ENCODE measurements at places on chromosomes 1 and 21.

DNA sequence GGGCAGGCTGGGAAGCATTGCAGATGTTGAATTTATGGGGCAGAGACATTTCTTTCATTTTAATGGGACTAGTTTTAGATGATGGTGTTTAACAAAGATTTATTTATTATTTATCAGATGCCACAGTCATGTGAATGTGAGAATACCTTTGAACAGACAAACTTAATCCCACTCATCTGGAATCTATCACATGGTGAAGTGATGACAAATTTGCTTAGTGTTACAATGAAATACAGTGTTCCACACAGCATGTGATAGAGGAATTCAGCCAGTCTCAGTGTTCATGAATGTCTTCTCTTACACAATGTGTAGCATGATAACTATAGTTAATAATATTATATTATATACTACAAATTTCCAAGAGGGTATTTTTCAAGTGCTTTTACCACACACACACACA, 1361.7 kb upstream of the B3GALT2 start:
- DNase-seq: no peak

- peak; percentile 84 for DNase-seq
Measured at GRCh38 chr1:46413596-46413985, 19.5 kb downstream of the FAAH start.

DNA sequence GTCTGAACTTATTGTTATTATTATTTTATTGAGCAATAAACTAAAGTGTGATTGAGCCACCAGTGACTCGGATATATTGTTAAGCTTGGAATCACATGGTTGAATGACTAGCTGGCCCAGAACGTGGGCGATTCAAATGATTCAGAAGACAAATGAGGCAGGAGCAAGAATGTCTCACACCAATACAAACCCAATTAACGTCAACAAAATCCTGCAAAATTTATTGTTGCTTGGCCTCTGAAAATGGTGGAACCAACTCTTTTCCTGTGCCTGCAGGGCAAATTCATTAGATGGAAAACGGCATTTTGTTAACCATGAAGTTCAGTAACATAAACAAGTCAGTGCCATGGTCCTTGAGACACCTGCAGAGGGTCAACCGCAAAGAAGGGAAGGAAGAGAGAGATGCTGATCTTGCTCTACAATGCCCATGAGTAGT, 482.0 kb downstream of the SETD4 start:
- DNase-seq: no peak

DNA sequence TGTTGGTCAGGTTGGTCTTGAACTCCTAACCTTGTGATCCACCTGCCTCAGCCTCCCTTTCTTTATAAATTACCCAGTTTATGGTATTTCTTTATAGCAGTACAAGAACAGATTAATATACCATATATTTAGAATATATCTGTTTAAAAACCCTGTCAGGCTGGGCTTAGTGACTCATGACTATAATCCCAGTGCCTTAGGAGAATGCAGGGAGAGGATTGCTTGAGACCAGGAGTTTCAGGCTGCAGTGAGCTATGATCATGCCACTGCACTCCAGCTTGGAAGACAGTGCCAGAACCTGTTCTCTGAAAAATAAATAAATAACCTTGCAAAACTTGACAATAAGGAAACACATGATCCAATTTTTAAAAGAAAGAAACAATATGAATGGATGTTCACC, 43.9 kb downstream of the ZNF684 start:
- DNase-seq: no peak

- no peak for DNase-seq
Measured at GRCh38 chr1:62781841-62782543, 1.9 kb upstream of the ATG4C start.

DNA sequence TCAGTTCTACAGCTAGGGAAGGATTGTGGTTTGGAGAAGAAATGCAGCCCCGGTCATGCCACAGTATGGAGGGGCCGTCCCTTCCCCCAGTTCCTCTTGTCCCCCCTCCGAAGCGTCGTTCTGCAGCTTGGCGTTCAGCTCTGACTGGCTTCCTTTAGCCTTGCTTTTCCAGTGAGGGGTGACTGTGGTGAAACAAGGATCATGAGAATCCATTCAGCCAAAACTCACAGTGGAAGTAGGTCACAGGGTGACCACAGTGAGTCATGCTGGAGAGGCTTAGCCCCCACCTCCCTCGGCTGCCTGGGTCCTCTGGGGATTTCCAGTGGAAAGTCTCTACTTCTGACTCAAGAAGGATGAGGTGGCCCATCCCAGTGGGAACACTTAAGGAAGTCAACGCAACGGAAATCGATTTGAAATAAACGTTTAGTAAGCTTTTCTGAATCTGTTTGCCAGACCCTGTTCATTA, 37.3 kb upstream of the COL6A2 start:
- DNase-seq: no peak

- no peak for DNase-seq
Measured at GRCh38 chr1:218462116-218462515, 117.0 kb downstream of the TGFB2 start.

DNA sequence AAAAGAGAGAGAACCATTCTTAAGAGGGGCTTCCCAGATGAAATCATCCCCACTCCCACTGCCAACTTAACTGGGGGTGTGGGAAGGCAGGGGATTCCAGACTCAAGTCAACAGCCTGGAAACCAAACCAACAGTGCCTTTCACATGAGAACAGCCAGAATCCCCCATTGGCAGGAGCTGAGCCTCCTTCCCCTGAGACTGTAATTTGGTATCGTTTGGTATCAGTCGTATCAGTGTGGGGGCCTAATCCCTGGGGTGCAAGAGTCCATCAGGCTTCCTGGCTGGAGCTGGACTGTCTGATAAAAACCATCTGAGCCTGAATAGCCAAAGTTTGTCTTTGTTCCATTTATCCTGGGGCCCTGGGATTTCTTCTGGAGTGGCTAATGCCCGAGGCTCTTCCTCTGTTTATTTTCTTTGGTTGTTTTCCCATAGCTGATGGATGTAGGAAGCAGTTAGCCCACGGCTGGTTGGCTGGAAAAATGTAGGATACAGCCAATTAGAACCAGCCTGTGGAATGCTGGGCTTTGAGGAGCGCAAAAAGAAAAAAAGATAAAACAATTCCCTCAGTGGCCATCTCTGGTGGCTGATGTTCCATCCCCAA, 84.6 kb downstream of the LAMC2 start:
- DNase-seq: no peak

DNA sequence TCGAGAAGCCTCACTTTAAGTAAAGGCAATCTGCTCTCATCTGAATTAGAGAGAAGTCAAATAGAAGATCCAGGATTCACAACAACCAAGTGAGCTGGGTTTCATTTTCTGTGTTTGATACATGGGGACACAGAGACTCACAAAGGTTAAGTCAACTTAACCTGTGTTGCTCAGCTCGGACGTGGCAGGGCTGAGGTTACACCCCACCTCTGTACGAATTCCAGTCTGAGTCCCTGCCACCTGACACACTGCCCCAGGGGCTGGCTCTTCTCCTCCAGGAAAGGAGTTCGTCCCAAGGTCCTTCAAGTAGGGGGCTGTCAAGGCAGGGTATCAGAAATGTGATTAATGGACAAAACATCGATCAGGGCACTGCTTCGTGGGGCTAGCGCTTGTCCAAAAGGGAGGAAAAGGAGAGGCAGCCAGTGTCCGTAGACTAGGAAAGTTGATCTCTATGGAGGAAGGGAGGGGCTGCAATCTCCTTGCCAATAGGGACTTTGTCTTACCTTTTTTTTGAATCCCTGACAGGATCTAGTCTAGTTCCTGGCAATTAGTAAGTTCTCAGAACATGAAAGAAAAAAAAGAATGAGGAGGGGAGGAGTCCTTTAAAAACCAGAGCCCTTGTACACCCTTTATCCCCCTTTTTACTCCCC, 116.4 kb downstream of the CNIH3 start:
- no peak for DNase-seq

GRCh38 chr1:173856903-173857302, 10.9 kb downstream of the GAS5 start:
- DNase-seq: no peak

DNA sequence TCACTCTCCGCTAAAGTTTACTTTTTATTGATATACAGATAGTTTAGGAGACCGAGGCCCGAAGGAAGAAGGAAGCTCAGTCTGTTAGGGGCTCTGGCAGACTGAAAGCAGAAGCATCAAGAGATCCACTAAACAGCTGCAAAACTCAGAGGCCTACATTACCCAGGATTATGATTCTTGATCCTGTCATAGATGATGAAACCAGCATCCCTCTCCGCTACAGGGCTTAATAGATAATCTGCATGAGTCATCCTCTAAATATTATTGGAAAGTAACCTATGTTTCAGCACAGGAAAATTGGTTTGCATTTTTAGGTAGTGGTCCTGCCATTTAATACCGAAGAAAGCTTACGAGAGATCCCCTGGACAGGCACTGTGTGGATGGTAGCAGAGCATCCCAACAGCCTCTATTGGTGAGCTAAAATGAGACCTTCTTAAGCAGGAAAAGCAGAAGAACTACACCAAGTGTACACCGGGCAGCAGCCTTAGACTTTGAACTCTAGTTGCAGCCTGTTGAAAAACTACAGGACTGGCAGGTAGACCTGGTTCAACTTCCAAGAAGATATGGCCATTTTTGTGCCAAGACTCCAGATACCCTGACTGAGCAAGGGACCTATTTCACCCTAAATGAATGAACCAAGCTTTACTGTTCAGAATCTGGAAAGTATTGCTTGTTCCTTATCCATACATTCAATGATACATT, 6.8 kb downstream of the CASQ2 start:
- no peak for DNase-seq

DNA sequence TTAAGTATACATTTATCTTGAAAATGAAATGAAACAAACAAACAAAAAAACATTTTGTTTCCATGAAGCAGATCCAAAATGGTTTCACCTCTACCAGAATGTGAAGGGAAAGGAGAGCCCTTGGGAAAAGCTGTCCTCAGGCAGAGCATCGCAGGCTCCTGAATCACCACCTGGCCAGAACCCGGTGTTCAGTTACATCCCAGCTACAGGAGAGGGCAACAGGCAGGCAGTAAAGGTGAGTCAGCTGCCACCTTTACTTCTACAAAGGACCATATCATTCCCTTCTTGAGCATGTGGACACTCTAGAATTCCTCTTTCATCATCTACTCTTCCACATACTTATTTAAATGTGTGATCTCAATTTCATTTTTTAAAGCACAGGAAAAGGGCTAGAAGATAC, 151.2 kb downstream of the PIGK start:
- DNase-seq: peak; percentile 65

DNA sequence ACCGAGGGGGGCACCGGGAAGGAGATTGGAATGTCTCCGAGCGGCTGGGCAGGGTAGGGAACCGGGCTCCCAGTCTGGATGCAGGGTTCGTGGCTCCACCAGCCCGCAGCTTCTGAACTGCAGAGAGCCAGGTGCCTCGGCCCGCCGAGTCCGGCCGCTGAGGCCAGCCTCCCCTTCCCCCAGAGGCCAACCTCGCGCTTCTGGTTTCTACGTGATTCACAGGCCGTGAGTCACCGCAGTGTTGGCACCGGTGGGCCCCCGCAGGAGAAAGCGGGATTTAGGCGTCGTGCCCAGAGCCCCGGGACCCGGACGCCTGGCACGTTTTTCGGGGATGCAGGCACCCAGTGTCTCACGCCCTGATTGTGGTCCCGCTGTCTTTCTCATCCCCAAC, 458 bp downstream of the CRABP2 start:
- DNase-seq: peak; percentile 67

DNA sequence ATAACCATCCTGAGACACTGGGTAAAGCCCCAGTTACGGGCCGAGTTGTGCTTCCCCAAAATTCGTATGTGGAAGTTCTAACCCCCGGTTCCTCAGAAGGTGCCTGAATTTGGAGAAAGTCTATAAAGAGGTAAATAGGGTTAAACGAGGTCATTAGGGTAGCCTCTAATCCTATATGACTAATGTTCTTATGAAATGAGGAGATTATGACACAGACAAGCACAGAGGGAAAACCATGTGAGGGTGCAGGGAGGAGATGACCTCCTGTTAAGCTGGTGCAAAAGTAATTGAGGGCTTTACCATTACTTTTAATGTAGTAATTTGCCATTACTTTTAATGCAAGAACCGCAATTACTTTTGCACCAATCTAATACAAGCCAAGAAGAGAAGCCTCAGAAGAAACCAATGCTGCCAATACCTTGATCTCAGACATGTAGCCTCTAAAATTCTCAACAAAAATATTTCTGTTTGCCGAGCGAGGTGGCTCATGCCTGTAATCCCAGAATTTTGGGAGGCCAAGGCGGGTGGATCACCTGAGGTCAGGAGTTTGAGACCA, 260.8 kb downstream of the GPATCH2 start:
- DNase-seq: no peak

Measured in GM23338 (cell line).